ENCODE measurements at places on chromosomes 1 and 21. TPM values are rescaled to one million over a fixed set of nuclear protein-coding genes. Genes with fewer than 3 reads are reported as not detected.

Gene SEMA4A
- 6.8 TPM for total RNA-seq

Gene DIO1
- not detected for total RNA-seq

Gene PPIAL4G
- total RNA-seq, result 0.06 TPM

Gene CYB561D1
- 5.7 TPM for total RNA-seq

Gene ACOT11
- total RNA-seq, result 5.4 TPM

Gene INSRR
- total RNA-seq, result under 0.01 TPM

Data from aortic smooth muscle cell (primary cell).